NCI-H1930 (cell line): ENCODE measurements at places on chromosomes 7 and 10.

GRCh38 chr10:22427890-22428571 is 82.7 kb downstream of the SPAG6 start:
- DNase-seq: no peak

DNA sequence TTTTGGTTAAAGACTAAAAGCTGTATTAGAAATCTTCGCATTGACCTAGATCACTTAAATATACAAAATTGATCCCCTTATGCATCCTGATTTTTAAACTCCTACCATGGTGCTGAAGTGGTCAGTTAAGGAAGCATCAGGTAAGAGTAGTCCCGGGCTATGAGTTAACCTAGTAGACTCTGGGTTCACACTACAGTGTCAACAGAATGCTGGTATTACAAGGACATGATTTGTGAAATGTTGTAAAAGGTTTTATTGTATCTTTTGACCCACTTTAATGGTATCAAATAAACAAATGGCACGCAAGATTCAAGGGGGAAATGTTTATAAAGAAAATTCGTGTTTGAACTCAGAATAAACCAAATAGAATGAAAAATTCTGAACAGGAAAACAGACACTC is 36.8 kb downstream of the RTKN2 start:
- no peak for DNase-seq

DNA sequence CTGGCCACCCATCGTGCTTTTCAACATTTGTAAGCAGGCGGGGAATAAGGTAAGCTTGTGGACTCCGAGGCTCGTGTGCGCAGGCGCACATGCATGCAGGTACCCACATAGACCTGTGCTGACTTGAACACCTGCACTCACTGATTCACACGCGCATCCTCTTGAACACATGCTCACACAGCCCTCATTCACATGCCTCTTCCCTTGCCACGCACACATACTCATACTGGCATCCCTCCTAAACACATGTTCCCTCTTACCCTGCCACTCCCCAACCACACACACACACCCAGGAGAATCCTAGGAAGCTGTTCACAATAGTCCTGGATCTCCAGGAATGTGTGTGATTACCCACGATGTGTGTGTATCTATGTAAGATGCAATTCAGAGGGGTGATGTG is 44.1 kb upstream of the LBX1 start:
- no peak for DNase-seq

DNA sequence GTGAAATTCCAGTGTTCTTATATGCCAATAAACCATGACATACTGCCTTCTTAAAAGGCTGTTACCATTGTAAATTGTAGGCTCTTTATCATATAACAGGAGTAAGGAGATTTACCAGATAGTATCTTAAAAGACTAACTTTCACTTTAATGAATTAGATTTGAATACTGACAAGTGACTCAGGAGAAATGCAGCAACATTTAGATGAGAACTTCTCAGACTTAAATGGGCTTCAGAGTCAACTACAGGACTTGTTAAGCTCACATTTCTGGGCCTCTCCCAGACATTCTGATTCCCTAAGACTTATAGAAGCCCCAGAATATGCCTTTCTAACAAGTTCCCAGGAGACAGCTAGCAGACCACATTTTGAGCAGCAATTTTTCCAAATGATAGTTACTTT is 466.3 kb downstream of the ARL4A start:
- DNase-seq: no peak

DNA sequence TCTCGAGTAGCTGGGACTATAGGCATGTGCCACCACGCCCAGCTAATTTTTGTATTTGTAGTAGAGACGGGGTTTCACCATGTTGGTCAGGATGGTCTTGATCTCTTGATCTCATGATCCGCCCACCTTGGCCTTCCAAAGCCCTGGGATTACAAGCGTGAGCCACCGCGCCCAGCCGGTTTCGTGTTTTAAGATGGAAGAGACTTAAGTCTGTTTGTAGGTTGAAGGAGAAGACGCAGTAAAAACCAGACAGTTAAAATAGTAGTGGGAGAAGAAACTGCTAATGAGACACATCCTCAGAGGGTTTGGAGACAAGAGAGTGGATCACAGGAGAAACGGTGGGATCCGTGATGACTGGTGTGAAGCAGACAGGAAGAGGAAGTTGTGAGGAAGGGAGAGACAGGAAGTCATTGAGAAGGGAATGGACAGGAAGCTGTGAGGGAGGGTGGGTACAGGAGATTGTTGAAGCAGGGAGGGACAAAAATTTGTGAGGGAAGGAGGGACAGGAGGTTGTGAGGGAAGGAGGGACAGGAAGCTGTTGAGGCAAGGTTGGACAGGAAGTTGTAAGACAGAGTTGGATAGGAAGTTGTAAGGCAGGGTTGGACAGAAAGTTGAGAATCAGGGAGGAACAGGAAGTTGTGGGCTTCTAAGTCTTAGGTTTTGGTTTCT is 115.5 kb downstream of the WDFY4 start:
- DNase-seq: no peak

DNA sequence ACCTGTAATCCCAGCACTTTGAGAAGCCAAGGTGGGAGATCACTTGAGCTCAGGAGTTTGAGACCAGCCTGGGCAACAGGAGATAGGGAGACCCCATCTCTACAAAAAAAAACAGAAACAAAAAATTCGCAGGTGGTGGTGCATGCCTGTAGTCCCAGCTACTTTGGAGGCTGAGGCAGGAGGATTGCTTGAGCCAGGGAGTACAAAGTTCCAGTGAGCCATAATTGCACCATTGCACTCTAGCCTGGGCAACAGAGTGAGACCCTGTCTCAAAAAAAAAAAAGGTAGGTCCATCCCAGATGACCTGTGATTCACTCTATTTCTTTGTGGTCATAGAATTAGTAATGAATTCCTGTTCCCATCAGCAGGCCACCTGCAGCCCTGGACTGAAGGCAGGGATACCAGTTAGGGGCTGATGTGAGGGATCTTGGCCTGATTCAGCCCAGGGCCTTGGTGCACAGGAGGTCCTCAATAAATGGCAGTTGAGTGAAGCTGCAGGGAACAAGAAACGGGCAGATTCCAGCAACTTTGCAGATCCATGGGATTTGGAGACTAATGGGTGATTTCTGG is at the start of gene MYH16:
MYH16 (plus strand) TSS at position 364 of the 570 bp plus-strand sequence.
- no peak for DNase-seq

DNA sequence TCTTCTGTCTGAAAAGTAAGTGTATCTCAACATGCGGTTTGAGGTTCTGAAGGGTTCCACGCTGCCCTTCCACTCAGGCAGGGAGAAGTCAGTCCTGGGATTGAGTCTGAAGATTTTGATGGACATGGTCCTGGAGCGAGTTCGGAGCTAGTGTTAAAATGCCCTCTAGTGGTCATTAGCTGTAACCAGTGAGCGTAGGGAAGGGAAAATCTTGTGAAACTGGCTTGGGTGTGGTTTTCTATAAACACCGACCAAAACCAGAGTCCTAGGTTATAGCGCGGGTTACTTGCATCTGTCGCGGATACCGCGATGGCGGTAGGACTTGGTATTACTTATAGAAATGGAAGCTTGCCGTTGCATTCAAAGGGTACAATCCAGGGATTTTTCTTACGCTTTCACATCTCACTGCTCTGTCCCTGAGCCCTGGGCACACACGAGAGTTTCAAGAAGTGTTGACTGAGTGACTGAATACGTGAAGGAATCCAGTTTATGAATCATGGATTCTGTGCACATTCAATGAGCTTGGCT is 348.2 kb upstream of the C7orf33 start:
- peak; percentile 32 for DNase-seq

- no peak for DNase-seq
Observed at GRCh38 chr7:79317728-79318127, 135.7 kb downstream of the MAGI2 start.

- DNase-seq: no peak
Observed at GRCh38 chr7:31937982-31938381, 132.2 kb downstream of the PDE1C start.
